ENCODE measurements at places on chromosomes 16 and 17. TPM values are rescaled to one million over a fixed set of nuclear protein-coding genes. Genes with fewer than 3 reads are reported as not detected.

- DNase-seq: no peak
Measured at GRCh38 chr17:75459246-75459589, 2.8 kb downstream of the TMEM94 start.

DNA sequence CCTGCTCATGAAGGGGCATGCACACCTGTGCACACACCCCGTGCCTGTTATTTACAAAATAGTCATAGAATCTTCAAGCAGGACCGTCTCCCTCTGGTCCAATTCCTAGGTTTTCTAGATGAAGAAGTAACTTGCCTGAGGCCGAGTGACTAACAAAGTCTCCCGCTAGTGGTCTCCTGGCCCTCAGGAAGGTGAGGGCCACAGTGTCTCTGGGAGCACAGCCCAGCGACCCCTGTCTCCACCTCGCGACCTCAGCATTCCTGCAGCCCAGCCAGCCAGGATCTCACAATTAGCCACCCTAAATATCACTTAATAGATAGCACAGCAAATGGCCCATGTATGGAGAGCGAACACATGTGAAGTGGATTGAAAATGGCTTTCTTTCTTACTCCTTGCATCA is 30.5 kb upstream of the CACNG1 start:
- no peak for DNase-seq

- peak; percentile 92 for DNase-seq
Measured at GRCh38 chr17:38980490-38981217, 13.5 kb upstream of the FBXO47 start.

DNA sequence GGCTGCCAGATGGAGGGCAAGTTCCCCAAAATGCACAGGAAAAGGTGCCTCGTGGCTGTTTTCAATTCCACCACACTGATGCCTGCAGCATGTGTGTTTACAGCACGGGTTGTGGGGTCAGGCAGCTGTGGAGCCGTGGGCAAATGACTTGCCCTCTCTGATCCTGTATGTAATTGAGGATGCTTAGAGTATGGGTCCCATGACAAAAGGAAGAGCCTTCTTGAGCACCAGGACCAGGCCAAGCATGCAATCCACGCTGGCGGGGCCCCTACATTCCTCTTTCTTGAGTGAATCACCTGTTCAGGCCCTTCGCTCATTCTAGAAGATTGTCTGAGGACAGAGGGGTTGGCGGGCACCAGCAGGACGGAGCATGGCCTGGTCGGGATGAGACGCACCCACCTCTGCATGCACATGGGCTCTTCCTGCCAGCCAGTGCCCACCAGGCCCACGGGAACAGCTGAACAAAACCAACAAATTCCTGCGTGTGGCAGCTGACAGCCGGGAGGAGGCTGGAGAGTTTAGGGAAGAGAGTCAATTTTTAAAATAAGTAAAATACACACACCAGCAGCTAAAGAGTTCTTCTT is 1.4 kb upstream of the CTRB2 start:
- no peak for DNase-seq

DYNLRB2 gene
- 0.86 TPM for total RNA-seq

All from fibroblast of villous mesenchyme (primary cell).